ELR (cell line): ENCODE measurements at places on chromosomes 1 and 21.

DNA sequence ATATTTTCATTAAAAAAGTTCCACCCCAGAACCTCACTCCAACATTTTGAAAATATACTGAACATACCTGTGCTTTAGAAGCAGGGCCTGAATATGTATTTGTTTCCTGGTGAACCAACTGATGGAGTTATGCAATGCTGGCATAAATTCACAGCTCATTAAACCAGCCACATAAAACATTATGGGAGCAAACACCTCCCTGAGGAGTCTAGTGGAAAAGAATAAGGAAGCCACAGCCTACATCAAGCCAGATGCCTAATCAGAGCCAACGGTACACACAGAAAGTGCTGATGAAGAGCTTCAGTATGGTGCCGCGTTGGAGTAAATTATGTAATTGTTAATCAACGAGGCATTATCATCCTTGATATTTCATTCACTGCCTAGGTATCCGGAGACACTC, 199.5 kb downstream of the AJAP1 start:
- DNase-seq = no peak

GRCh38 chr1:86696522-86696921, 7.9 kb upstream of the SH3GLB1 start:
- peak; percentile 17 for DNase-seq

GRCh38 chr1:65066766-65067490, 81.1 kb upstream of the AK4 start:
- DNase-seq = peak; percentile 74

GRCh38 chr1:29711582-29712283, 475.4 kb downstream of the PTPRU start:
- DNase-seq = peak; percentile 89

GRCh38 chr1:17502326-17502778, 37.1 kb upstream of the ARHGEF10L start:
- DNase-seq = peak; percentile 76

- DNase-seq = peak; percentile 88
These were observed 3.7 kb downstream of the FBXO42 start for GRCh38 chr1:16348414-16349182.

- no peak for DNase-seq
These were observed 70.3 kb downstream of the OLFML2B start for GRCh38 chr1:161953256-161953920.

- no peak for DNase-seq
These were observed 24.6 kb upstream of the GJA8 start for GRCh38 chr1:147878022-147878421.

GRCh38 chr21:44281801-44282200, 3.9 kb upstream of the AIRE start:
- DNase-seq = no peak

- DNase-seq = no peak
These were observed 46.3 kb upstream of the RPL11 start for GRCh38 chr1:23645338-23645737.

- peak; percentile 81 for DNase-seq
These were observed 1.3 kb downstream of the HES3 start for GRCh38 chr1:6245086-6245868.
